ENCODE measurements at places on chromosomes 6 and 20.
A peak's percentile ranks its signal among the peaks of the same experiment; 100 is the strongest.

- DNase-seq = no peak
Measured at GRCh38 chr20:51383891-51384510, 158.5 kb downstream of the NFATC2 start.

- DNase-seq = no peak
Measured at GRCh38 chr20:56592211-56592610, 36.9 kb upstream of the TFAP2C start.

DNA sequence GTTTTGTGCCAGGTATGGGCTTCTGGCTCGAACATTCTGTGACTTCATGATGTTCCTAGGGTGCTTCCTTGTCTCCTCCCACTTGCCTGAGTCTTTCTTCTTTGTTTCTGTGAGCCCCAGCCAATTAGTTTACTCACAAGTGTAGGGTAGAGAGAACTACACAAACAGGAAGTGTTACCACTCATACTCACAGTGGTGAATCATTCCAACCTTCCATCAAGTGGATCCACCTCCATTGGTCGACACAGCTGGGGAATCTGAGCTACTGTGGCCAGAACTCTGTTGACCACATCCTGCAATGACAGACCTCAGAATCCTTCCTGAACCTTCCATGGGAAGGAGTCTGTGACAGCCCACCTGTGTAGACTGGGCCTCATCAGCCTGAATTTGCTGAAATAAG lies 76.8 kb downstream of the UNC5CL start:
- DNase-seq = peak; percentile 20

- DNase-seq = no peak
Measured at GRCh38 chr20:47146686-47147085, 209.8 kb downstream of the ZMYND8 start.

DNA sequence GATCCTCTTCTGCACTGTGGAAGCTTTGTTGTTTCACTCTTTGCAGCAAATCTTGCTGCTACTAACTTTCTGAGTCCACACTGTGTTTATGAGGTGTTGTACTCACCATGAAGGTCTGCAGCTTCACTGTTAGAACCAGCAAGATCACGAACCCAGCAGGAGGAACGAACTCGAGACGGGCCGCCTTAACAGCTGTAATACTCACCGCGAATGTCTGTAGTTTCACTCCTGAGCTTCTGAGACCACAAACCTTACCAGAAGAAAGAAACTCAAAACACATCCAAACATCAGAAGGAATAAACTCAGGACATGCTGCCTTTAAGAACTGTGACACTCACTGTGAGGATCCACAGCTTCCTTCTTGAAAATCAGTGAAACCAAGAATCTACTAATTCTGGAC lies 48.1 kb upstream of the MBOAT1 start:
- no peak for DNase-seq

- no peak for DNase-seq
Measured at GRCh38 chr6:108798670-108799353, 49.4 kb upstream of the ARMC2 start.

- DNase-seq = no peak
Measured at GRCh38 chr6:138654715-138655634, 118.6 kb upstream of the CCDC28A start.

DNA sequence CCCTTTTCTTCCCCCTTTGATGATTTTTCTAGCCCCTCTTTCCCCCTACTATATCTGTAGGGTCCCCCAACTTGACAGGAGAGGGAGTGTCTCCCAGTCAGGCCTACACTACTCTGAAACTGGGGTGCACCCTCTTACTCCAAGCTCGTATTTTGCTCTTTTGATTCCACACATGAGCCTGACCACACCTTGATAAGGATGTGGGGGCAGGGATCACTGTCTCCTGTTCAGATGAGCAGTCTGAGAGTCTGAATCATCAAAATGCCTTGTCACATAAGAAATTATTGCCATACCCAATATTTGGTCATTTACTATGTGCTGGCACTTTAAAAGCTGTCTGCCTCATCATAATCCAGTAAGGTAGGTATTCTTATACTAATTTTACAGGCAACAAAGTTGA lies 15.9 kb downstream of the PNPLA1 start:
- DNase-seq = no peak

DNA sequence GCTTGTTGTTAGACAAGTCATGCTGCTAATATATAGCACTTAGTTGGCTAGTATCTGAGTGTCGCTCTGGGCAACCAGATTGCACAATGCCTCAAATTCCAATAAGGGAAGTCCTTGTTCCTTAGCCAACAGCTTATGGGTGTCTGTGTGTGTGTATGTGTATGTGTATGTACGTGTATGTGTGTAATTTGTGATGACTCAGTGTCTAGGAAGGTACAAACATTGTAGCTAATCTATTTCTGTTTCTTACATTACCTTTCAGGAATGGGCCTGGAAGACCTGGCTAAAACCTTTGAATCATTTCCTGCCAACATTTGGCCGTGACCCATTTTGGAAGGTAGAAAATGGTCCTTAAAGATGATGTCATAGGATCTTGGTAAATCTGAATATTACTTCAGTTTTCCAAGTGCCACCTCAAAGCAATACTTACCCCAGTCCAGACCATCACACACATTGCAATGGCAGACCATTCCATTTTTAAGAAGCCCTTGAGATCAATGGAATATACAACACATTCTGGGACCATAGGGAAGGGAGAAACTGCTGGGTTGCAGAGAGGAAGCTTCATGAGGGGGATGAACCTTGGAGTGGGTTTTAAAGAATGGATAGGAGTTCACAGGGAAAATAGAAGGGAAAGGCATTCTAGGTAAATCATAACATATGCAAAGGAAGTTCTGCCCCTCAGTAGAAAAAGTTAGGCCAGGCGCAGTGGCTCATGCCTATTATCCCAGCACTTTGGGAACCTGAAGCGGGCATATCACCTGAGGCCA lies 25.1 kb downstream of the NEDD9 start:
- DNase-seq = no peak

DNA sequence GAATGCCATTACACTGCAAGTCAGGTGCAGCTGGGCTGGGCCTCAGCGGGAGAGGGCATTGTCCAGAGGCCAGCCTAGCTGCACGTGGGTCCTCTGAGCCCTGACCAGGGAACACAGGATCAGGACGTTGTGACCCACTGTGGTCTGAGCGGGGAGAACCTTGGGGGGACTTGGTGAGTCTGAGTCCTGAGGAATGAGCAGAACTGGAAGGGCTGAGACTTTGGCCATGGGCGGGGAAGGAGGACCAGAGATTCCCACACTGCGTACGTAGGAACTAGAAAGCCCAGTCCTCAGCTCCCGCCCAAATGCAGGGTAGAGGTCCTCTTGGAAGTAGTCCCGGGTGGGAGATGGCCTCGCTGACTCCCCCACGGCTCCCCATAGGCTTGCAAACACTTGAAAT lies 42.5 kb downstream of the GABRR2 start:
- DNase-seq = no peak

- no peak for DNase-seq
Measured at GRCh38 chr6:48490658-48491057, 379.7 kb upstream of the PTCHD4 start.

GRCh38 chr6:39441301-39441700 lies 118.8 kb upstream of the KCNK16 start:
- DNase-seq = no peak

DNA sequence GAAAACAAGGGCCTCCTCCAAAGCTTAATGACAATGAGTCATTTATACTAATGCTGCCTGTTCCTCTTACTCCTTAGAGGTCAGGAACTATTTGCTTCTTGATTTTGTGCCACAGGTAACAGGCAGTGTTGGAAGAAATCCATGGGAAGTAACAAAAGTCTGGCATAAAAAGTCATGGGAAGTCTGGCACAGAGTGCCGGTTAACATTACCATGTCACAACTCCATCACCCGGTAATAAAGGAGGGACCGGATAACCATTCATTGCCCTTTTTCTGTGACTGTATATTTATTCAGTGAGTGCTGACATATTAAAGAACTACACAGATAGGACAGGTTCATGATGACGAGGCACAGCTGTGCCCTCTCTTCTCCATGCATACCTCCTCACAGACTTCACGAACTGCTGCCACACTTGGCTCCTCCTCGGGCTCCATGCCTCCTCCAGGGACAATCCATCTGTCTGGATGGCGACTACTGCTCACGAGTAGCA lies 50.9 kb downstream of the NUDT3 start:
- DNase-seq = no peak

GRCh38 chr20:32632461-32633354 lies 41.0 kb downstream of the C20orf203 start:
- DNase-seq = no peak

DNA sequence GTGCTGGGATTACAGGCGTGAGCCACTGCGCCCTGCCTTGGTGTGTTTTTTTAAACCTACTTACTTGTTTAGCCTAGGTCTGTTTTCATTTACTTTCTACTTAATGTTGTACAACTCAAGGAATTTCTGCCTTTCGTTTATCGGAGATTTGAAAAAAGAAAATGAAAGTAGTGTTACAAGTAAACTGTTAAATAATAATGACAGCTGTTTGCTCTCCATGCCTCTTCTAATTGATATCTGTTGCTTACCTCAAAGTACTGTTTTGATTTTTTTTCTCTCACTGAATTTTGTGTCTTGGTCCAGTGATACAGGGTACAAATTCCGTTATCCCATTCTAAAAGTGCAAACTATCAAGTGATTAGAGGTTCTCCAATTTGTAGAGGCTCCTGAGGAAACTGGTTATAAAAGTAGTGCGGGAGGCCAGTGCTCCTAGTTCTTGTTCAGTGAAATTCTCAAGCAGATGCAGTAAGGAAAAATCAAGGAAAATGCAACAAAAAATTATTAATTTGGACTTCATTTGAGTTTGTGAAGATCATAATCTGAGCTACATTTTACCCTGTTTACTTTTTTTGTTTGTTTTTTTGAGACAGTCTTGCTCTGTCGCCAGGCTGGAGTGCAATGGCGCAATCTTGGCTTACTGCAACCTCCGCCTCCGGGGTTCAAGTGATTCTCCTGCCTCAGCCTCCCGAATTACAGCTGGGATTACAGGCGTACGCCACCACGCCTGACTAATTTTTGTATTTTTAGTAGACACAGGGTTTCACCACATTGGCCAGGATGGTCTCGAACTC lies 2.2 kb downstream of the UBR2 start:
- DNase-seq = peak; percentile 5

- DNase-seq = no peak
Measured at GRCh38 chr20:41540918-41541317, 77.3 kb downstream of the CHD6 start.

DNA sequence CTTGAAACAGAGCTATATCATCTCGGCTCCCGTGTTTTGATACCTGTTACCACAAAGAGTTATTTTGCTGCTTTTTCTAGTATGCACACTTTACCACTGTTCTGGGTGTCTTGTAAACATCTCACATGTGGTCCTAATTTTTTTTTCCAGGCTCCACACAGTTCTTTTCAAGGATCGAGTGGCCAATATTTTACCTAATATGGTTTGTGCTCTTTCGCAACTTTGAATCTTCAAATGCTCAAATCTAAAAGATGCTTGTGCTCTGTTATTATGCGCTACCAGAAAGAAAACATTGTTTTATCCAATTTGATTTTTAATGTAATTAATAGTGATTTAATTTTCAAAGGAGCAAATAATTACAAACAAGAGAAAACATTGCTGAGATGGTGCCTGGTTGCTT lies 10.7 kb downstream of the ENPP5 start:
- DNase-seq = no peak

DNA sequence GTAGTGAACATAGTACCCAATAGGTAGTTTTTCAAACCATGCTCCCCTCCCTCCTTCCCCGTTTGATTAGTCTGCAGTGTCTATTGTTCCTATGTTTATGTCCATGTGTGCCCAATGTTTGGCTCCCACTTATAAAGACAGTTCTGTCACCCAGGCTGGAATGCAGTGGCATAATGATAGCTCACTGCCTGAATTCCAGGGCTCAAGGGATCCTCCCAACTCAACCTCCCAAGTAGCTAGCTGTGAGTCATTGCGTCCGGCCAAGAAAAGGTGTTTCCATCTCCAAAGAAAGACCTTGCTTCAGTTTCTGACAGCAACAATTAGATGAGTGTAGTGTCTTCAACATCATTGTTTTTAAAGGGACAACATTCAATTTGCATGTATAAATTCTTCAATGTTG lies 131.1 kb upstream of the CEP162 start:
- no peak for DNase-seq

DNA sequence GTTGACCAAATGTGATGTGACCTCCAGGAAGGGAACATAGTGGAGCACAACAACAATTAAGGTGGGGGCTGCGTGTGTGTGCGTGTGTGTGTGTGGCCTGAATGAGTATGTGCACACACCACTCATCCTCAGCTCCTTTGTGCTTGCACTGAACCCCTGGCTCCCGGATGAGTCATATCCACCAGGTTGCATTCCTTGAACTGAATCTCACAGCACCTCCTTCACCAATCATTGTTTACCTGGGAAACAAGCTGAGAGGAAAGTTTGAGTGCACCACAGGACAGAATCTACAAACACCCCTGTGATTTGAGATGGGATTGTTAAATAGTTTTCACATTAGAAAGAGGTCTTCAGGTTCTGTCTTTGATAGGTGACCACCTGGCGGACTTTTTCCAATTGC lies 33.7 kb upstream of the GPR6 start:
- no peak for DNase-seq

DNA sequence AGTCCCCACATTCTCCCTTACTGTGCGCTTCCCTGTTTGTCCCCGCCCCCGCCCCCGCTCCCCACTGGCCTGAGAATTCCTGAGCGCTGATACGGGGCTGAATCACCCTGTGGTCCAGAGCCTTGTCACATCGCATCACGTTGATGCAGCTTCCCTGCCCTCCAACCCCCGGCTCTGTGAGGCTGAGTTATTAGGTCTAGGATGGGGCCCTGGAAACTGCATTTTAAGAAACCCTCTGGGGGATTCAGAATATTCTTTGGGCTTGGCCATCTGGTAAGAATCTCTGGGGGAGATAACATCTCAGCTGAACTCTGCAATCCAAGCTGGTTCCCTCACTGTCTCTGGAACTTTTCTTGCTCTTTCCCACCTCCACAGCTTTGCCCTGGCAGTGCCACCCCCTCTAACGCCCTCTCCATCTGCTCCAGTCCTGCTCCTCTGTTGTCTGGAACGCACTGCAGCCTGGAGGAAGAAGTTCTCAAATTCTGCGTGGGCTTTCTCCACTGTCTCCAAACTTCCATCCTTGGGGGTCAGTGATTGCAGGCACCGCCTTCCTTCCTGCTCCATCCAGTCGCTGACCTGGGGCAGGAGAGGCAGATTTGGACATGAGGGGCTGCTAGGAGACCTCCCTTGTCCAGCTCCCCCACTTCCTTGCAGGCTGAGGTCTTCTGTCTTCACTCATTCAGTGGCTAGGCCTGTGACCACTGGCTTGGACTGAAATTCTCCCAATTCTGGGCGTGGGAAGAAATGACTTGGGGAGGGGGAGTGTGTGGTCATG lies 42.6 kb downstream of the KIAA1755 start:
- DNase-seq = no peak

DNA sequence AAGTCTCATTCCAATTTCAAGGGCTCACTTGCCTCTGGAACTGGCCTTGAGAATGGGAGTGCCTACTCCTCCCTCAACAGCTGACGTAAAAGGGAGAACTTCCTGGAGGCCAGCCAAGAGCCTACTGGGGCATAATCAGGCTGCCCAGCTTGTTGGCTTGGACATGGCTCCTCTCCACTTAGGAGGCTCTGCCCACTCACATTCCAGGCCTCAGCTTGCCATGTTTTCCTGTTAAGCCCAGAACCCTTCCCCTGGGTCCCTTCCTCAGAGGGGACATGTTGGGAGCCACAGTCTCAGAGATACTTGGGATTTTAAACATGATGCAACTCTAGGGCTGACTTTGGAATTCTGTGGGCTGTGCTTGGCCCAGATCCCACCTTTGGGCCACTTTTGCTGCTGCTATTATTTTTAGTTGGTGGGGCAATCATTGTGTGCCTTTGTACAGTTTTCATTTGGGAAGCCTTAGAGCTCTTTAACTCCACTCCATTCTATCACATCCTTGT lies 31.5 kb upstream of the ADTRP start:
- peak; percentile 28 for DNase-seq
